ENCODE measurements at places on chromosomes 1 and 21. TPM values are rescaled to one million over a fixed set of nuclear protein-coding genes. Genes with fewer than 3 reads are reported as not detected.

ACP6 gene
- 8.5 TPM for total RNA-seq

ITPKB gene
- total RNA-seq = 25.5 TPM

ZYG11A gene
- total RNA-seq = not detected

DAB1 gene
- total RNA-seq = 0.34 TPM

TMCO1 gene
- total RNA-seq = 46.7 TPM

FAM131C gene
- total RNA-seq = 0.51 TPM

TNFRSF8 gene
- 7.2 TPM for total RNA-seq

PLA2G2D gene
- total RNA-seq = not detected

CFAP410 gene
- 17.8 TPM for total RNA-seq

VANGL2 gene
- total RNA-seq = not detected

RGSL1 gene
- total RNA-seq = not detected

DIRAS3 gene
- total RNA-seq = 0.68 TPM

NBPF4 gene
- total RNA-seq = not detected

NECTIN4 gene
- not detected for total RNA-seq

RIMS3 gene
- total RNA-seq = 0.33 TPM

NPHP4 gene
- total RNA-seq = 11.9 TPM

IGSF3 gene
- total RNA-seq = 2.2 TPM

DENND2C gene
- total RNA-seq = 3.7 TPM

CSF1 gene
- 103 TPM for total RNA-seq

PEAR1 gene
- 40.9 TPM for total RNA-seq

CD101 gene
- 0.51 TPM for total RNA-seq

ARHGAP29 gene
- 62.3 TPM for total RNA-seq

TFAP2E gene
- total RNA-seq = 0.22 TPM

L1TD1 gene
- not detected for total RNA-seq

ACTL8 gene
- not detected for total RNA-seq

RGS18 gene
- total RNA-seq = 2.1 TPM

FMO2 gene
- total RNA-seq = 158 TPM

FAM78B gene
- 1.5 TPM for total RNA-seq

PAPPA2 gene
- 0.75 TPM for total RNA-seq

SPAG17 gene
- 2.0 TPM for total RNA-seq

IL23R gene
- not detected for total RNA-seq

CFAP141 gene
- total RNA-seq = not detected

CFHR4 gene
- not detected for total RNA-seq

MOV10 gene
- total RNA-seq = 11.6 TPM

MTR gene
- total RNA-seq = 29.4 TPM

EFNA3 gene
- total RNA-seq = not detected

PTPN14 gene
- 31.0 TPM for total RNA-seq

NEK2 gene
- total RNA-seq = not detected

CCSAP gene
- 15.6 TPM for total RNA-seq

TMEM51 gene
- 8.5 TPM for total RNA-seq
